Neural crest cell (in vitro differentiated cells): ENCODE measurements at places on chromosomes 6 and 20. TPM values are rescaled to one million over a fixed set of nuclear protein-coding genes. Genes with fewer than 3 reads are reported as not detected.

The EDN3 gene
- 0.20 and 0.28 TPM in 2 replicates for total RNA-seq

The PAK1IP1 gene
- 21.6 and 25.4 TPM in 2 replicates for total RNA-seq

The ADGB gene
- not detected in 2 replicates for total RNA-seq

DNA sequence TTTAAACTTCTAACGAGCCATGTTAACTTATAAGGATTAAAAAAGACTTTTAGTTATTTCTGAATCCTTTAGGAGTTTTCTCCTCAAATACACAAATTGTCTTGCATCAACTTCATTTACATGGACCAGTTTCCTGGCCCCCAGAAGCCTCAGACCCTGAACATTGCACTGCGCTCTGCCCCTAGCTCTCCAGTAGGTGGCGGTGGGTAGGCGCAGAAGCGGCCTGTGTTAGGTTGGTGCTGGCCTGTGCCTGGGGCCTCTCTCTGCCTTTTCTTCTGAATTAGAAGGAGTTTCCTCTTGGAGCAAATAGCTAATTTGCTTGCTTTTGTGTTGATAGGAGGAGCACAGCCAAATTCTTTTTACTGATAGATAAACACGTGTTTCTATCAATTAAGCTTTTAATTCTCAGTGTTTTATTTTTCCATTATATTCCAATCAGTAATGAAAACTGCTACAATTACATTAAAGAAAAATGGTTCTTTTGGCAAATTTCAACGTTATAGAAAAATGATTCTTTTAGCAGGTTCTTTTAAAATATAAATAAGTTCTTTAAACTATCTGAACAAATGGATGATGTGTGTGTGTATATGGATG, 44.4 kb downstream of the DTD1 start:
- H3K4me3 ChIP-seq, result no peak overlapping the region
- H3K27ac ChIP-seq, result no peak overlapping the region
- H3K27me3 ChIP-seq, result no peaks in the 10 kb centered on the region
- no peaks in the 10 kb centered on the region for H3K36me3 ChIP-seq
- DNase-seq, result peak; percentile 77

DNA sequence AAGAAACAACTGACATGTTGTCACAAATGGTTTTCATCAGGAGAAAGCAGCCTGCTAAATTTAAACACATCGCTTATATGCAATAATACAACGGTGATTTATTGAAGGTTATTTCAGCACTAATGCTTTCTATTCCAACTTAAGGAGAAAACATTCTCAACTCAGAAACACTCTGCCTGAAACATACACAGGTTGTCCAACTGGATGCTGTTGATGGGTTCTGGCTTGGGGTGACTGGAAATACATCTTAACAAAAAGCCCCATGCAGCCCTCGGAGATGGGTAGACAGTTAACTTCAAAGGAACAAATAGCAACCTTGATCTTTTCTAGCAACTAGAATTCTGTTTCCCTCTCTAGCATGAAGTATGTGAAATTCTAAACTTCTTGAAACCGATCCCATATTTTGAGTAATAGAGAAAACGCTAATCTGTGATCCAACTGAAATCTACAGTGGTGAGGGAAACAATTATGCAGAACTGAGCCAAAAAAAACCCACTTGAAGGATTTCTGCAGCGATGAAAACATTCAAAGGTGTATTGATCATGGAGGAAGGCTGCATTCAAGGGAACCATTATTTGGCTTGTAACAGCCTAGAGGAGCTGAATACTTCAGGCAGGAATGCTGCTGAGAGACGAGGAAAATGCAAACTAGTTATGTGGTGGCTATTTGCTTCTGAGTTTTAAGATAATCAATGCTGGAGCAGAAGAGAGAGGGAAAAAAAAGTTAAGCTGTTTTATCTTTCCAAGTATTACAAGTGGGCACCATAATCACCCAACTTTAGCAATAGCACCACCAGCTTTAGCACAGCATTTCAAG, 6.9 kb downstream of the ZMYND8 start:
- H3K27ac ChIP-seq, result no peak overlapping the region
- peaks cover 15% of the 10 kb centered on the region for H3K36me3 ChIP-seq
- no peak overlapping the region for H3K4me3 ChIP-seq

DNA sequence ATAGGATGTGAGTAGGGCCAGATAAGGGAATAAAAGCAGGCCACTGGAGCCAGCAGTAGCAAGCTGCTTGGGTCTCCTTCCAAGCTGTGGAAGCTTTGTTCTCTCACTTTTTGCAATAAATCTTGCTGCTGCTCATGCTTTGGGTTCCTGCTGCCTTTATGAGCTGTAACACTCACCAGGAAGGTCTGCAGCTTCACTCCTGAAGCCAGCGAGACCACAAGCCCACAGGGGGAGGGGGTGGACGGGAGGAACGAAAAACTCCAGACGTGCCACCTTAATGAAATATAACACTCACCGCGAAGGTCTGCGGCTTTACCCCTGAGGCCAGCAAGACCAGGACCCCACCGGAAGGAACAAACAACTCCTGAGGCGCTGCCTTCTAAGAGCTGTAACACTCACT, 1324.4 kb upstream of the EYS start:
- no peak for DNase-seq
- no peaks in the 10 kb centered on the region for H3K4me1 ChIP-seq
- no peaks in the 10 kb centered on the region for H3K27me3 ChIP-seq
- H3K36me3 ChIP-seq, result no peaks in the 10 kb centered on the region
- H3K4me3 ChIP-seq, result no peak overlapping the region

The TOMM34 gene
- 39.0 and 39.6 TPM in 2 replicates for total RNA-seq

DNA sequence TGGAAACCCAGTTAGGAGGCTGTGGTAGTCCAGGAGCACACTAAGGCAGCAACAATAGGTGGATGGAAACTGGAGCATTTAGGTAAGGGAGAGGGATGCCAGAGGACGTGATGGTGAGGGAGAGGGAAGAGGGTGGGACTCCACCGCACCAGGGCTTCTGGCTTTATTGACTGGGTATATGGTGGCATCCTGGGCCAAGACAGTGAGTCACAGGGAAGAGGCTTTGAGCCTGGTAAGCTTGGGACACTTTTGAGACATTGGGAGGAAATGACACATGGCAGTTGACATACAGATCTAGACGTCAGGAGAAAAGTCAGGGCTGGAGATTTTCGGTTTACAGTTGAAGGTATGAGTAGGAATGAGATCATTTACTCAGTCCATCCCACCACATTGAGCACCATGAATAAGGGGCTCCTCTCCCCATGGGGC, 14.9 kb downstream of the NT5E start:
- peaks cover 7% of the 10 kb centered on the region for H3K4me1 ChIP-seq
- DNase-seq, result no peak
- H3K36me3 ChIP-seq, result no peaks in the 10 kb centered on the region
- H3K27me3 ChIP-seq, result no peaks in the 10 kb centered on the region
- H3K4me3 ChIP-seq, result no peak overlapping the region
- H3K27ac ChIP-seq, result no peak overlapping the region

The SLC26A8 gene
- 0.14 and 0.33 TPM in 2 replicates for total RNA-seq

DNA sequence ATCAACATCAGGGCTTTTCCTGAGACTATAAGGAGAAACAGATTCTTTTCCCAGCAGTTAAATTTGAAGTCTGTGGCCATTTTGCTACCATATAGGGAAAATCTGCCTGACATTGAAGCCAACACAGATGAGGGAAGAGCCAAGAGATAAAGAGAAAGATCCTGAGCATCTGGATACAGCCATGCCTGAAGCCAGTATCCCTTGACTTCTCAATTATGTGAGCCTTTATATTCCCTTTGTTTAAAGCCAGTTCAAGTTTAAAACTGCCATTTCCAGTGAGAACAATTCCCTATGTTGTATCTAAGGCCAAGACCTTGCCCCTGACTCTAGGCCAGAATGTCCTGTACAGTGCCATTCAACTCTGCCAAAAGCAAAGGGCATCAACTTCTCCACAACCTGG, 3.8 kb upstream of the NRSN2 start:
- peaks cover 9% of the 10 kb centered on the region for H3K4me1 ChIP-seq
- H3K36me3 ChIP-seq, result no peaks in the 10 kb centered on the region
- H3K4me3 ChIP-seq, result peak overlapping the region; percentile 0
- no peak overlapping the region for H3K27ac ChIP-seq

- peaks cover 15% of the 10 kb centered on the region for H3K4me1 ChIP-seq
- no peak overlapping the region for H3K27ac ChIP-seq
- no peak for DNase-seq
- H3K36me3 ChIP-seq, result peaks cover 16% of the 10 kb centered on the region
These were observed 5.6 kb upstream of the PLCG1 start for GRCh38 chr20:41131594-41132387.

GRCh38 chr20:40286975-40287531, 402.0 kb downstream of the MAFB start:
- H3K27ac ChIP-seq, result no peak overlapping the region
- no peaks in the 10 kb centered on the region for H3K4me1 ChIP-seq
- no peak for DNase-seq
- H3K36me3 ChIP-seq, result no peaks in the 10 kb centered on the region

- H3K4me1 ChIP-seq, result peaks cover 18% of the 10 kb centered on the region
- H3K27me3 ChIP-seq, result peaks cover 70% of the 10 kb centered on the region
- no peak overlapping the region for H3K27ac ChIP-seq
- H3K36me3 ChIP-seq, result no peaks in the 10 kb centered on the region
- H3K4me3 ChIP-seq, result peak overlapping the region; percentile 91
These were observed 145.1 kb upstream of the ZNF184 start for GRCh38 chr6:27617700-27618689.

DNA sequence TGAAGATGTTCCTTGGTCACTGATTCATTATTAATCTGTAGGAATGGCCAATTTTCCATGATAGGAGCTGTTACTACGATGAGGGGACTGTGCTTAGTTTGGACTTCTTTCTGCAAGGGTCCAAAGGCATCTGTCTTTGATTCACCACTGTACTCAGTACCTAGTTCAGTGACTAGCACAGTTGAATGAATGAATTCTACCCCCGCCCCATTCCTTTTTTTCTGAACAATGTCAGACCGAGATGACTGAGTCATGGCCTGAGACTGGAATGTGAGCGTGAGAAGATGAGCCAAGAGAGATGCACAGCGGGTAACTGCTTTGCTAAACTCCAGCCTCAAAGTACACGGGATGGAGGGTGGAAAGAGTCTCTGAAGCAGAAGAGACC, 419 bp upstream of the SNHG17 start:
- H3K4me1 ChIP-seq, result peaks cover 27% of the 10 kb centered on the region
- no peak for DNase-seq
- H3K27me3 ChIP-seq, result no peaks in the 10 kb centered on the region
- H3K27ac ChIP-seq, result no peak overlapping the region
- H3K36me3 ChIP-seq, result peaks cover 27% of the 10 kb centered on the region
- peak overlapping the region; percentile 96 for H3K4me3 ChIP-seq

DNA sequence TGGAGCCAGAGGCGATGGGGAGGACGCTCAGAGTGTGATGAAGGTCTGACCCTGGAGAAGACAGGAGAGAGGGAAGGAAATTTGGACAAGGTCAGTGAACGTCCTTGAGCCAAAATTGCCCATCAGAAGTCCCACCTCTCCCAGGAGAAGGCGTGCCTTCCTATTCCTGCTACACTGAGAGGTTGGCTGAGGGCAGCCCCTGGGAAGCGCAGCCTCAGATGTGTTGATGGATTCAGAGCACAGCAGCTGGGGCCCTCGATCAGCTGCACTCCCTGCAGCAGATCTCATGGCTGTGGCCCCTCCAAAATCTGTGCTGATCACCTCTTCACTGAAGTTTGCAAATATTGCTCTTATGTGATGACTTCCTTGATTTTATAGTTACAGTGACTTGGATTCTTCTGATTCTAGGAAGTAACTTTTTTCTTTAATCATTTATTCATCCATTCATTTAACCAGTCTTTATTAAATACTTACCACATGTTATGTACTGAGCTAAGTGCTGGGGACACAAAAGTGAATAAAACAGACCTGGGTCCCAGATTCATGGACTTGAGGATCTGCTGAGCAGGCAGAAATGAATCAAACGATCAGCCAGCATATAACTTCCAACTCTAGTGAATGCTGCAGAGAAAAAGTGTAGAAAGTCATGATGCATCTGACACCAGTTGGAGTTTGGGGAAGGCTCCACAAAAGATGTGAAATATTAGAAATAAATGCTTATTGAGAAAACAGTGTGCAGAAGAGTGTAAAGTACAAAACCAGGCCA, 69.6 kb upstream of the ARMC2 start:
- DNase-seq, result no peak
- peaks cover 39% of the 10 kb centered on the region for H3K27me3 ChIP-seq
- no peak overlapping the region for H3K4me3 ChIP-seq
- no peaks in the 10 kb centered on the region for H3K36me3 ChIP-seq
- H3K4me1 ChIP-seq, result peaks cover 14% of the 10 kb centered on the region
- no peak overlapping the region for H3K27ac ChIP-seq

DNA sequence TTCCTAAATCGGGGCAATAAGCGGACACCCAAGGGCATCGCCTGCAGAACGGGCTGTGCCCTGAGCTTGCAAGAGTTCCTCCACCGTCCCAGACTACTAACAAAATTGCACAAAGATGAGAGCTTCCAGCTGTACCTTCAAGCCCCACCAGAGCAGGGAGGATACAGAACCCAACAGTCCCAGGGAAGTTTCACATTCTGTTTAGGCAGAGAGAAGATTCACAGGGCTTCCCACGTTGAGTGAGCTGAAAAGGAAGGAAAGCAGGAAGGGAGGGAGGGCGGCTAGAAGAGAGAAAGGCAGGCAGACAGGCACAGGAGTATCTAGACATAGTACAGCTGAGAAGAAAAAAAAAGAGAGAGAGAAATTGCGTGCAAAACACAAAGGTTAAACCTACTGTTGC, 112.6 kb upstream of the AFDN start:
- no peak overlapping the region for H3K4me3 ChIP-seq
- H3K36me3 ChIP-seq, result no peaks in the 10 kb centered on the region
- H3K27me3 ChIP-seq, result peaks cover 66% of the 10 kb centered on the region

DNA sequence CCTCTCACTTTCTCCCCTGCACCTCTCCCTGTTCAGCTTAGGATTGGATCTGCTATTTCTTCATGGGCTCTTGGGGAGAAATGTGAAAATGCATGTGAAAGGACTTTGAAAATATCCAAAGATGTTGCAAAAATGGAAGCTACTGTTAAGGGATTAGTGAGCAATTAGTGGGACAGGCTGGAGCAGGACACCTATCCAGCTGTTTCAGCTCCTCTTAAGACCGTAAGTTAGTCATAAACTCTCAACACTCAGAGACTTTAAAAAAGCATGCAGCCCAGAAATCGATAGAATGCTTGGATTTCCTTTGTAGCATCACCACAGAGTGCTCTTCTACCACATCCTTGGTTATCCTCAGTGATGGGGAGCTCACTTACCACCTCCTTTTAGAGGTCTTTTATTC, 88.7 kb downstream of the SLC24A3 start:
- H3K4me3 ChIP-seq, result no peak overlapping the region
- no peak overlapping the region for H3K27ac ChIP-seq
- H3K27me3 ChIP-seq, result peaks cover 27% of the 10 kb centered on the region
- H3K4me1 ChIP-seq, result no peaks in the 10 kb centered on the region

GRCh38 chr6:5156627-5157026, 71.5 kb downstream of the PPP1R3G start:
- H3K27me3 ChIP-seq, result no peaks in the 10 kb centered on the region
- peaks cover 31% of the 10 kb centered on the region for H3K4me1 ChIP-seq
- no peak overlapping the region for H3K4me3 ChIP-seq
- DNase-seq, result no peak

GRCh38 chr6:116764961-116765841, at the start of gene FAM162B:
FAM162B (minus strand) TSS chr6:116765719; CDS start chr6:116765576, 143 bp downstream.
- H3K4me1 ChIP-seq, result peaks cover 11% of the 10 kb centered on the region
- H3K27me3 ChIP-seq, result peaks cover 52% of the 10 kb centered on the region
- peak within 1 kb of the TSS; percentile 81 for H3K4me3 ChIP-seq
- H3K36me3 ChIP-seq, result no peaks in the 10 kb centered on the region
- peak; percentile 57 for DNase-seq
